Dermis blood vessel endothelial cell (primary cell): ENCODE measurements at places on chromosomes 5 and 9. TPM values are rescaled to one million over a fixed set of nuclear protein-coding genes. Genes with fewer than 3 reads are reported as not detected.

The SMIM33 gene
- not detected in 2 replicates for total RNA-seq

- DNase-seq, result no peak
Observed at GRCh38 chr5:134138416-134139376, 24.2 kb downstream of the TCF7 start.

DNA sequence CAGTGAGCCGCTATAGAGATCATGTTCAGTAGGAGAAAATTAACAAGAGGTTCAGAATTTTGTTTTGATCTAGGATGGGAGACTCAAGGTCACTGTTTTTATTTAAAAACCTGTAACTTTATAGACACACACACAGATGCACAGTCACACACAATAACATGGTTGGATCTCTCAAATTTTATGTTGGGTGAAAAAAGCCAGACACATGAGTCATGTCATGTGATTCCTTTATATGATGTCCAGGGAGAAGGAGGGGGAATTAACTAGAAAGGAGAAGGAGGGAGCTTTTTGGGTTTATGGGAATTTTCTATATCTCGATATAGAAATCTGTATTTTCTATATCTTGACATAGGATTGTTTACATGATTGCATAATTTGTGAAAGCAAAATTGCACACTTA lies 17.1 kb downstream of the C6 start:
- DNase-seq, result no peak

- DNase-seq, result no peak
Observed at GRCh38 chr5:124420952-124421351, 325.5 kb downstream of the ZNF608 start.

GRCh38 chr9:82957529-82958379 lies 105.2 kb downstream of the RASEF start:
- no peak for DNase-seq

DNA sequence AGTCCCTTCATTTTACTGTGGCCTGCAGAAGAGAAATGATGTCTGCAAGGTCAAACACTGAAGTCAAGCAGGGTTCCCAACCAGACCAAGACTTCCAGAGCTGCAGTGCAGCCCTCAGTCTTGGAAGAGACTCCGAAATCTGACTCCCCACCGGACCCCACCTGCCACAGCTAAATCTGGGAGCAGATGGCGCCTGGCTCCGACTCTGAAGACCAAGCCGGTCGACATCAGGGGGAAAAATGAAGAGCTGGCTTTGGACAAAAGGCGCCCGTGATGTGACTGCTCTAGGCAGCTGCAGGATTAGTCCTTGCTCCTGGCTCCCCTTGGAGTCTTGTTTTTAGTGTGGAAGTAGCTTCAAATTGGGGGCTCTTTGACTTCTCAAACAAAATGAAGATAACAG lies 72.4 kb upstream of the ZNF622 start:
- no peak for DNase-seq

The PCDHB12 gene
- 0.47 and 0.68 TPM in 2 replicates for total RNA-seq

The AK8 gene
- 0.09 TPM in 1 of 2 replicates, not detected in the other for total RNA-seq
